HS-5 (cell line): ENCODE measurements at places on chromosomes 4 and X.

GRCh38 chr4:94454405-94454804 lies 2.7 kb downstream of the PDLIM5 start:
- DNase-seq = no peak

GRCh38 chr4:11228530-11228929 lies 200.2 kb downstream of the HS3ST1 start:
- no peak for DNase-seq

DNA sequence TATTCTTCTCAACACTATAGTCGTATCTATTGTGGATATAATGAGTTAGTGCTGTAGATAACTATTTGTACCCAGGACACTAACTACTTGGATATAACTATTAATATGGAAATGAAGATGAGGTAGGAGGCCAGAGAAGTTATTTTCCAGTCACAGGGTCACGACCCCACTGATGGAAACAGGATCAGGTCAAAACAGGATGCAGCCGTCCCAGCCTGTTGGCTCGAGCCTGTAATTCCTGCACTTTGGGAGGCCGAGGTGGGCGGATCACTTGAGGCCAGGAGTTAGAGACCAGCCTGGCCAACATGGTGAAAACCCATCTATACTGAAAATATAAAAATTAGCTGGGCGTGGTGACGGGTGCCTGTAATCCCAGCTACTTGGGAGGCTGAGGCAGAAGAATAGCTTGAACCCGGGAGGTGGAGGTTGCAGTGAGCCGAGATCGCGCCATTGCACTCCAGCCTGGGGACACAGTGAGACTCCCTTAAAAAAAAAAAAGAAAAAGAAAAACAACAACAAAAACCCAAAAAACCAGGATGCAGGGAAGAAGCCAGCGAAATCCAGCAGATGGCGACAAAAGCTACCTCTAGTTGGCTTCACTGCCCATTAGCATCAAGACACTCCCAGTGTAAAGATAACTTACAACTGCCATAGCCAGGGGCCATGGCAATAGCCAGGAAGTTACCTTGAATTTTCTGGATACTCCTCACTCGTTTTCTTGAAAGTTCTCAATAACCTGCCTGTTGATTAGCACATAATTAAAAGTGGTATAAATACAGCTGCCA lies 37.9 kb upstream of the NKAP start:
- DNase-seq = no peak

GRCh38 chr4:169269916-169270809 lies 593 bp downstream of the SH3RF1 start:
- no peak for DNase-seq

DNA sequence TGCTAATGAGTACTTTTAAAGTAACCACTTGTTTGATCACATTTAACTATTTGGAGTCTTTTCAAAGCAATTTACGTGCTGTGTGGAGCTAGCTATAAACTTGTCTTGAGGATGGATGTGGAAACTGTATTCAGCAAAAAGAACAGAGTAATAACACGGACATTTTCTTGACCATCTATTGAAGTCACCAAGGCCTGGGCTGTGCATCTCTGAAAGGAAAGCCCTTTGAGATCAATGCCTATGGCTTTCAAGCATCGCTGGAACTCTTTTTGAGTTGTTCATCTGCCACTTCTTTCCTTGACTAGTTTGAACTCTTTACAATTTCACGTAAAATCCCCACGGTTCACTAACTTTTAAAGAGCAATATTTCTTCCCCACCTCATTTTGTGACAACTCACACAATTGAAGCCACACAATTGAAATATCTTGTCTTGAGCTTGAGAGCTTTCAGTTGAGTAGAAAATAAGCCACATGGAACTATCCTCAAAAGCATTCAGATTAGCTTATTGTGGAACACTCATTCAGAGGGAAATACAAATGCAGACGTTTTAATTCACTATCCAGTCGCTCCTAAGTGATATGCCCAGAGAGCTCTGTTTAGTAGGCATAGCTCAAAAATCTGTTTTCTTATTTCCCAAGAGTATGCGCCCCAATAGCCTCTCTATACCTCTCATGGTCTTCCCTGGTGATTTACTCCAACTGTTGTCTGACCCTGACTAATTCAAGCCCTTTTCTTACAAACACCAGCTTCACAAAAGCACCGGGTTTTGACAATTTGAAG lies 134.9 kb upstream of the SLITRK2 start:
- DNase-seq = no peak

DNA sequence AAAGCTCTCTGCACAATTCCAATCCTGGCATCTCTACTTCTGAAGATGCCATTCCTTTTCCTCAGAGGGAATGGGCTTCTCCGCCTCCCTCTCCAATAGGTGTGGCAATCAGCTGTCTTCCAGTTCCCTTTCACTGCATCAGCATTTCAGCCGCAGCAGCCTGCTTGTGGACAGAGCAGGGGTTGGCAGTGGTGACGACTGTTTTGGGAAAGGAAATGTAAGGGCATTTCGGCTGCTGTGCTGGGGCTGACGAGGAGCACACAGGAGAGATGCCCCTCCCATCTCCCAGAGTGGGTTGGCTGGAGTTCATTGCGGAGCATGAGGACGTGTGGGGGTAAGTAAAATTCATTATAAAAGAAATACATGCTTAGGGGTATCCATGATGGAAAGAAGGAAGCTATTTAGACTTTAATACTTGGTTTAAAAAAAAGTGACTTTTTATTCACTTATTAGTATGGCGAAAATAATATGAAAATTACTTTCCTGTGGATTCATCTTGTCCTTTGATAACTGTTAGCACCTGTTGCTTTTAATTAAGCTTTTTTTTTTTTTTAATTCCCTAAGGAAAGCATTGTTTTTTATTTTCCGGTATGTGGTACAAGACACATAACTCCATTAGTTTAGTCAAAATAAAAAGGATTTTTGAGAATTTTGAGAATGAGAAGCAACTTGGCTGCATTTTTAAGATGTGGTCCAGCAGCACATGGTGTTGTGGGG lies at the start of gene LIMCH1:
LIMCH1 (plus strand) TSS at position 141 of the 717 bp plus-strand sequence. CDS start 67,839 bp downstream, outside the sequence.
- no peak for DNase-seq

- DNase-seq = peak; percentile 84
Measured at GRCh38 chr4:26088433-26088928, 174.5 kb downstream of the SMIM20 start.

DNA sequence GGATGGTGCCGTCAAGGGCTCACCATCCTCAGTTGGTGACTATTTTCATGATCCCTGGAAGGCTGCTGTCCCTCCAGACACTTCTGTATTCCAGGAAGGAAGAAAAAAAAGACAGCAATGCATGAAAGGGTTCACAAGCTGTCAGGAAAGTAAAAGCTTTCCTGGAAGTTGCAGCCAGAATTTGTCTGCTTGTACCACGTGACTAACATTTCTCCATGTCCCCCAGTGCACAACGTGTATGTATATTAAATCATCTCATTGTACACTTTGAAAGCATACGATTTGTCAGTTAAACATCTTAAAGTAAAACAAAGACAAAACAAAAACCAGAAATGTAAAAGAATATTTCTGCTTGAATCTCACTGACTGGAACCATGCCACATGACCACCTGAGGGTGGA lies 127.4 kb upstream of the CLNK start:
- no peak for DNase-seq

- DNase-seq = no peak
Measured at GRCh38 chr4:4501679-4502078, 40.2 kb downstream of the STX18 start.

- no peak for DNase-seq
Measured at GRCh38 chr4:86582410-86582809, 11.7 kb upstream of the PTPN13 start.

- no peak for DNase-seq
Measured at GRCh38 chr4:42643685-42644084, 13.2 kb downstream of the ATP8A1 start.
